ENCODE measurements at places on chromosomes 2 and 18.

GRCh38 chr2:15152382-15152781 is 408.8 kb downstream of the NBAS start:
- no peak for DNase-seq

- DNase-seq, result no peak
These were observed 569.0 kb upstream of the SYT4 start for GRCh38 chr18:43846299-43846698.

GRCh38 chr2:118813601-118814339 is 33.7 kb downstream of the EN1 start:
- no peak for DNase-seq

GRCh38 chr2:19747310-19748072 is 154.3 kb downstream of the TTC32 start:
- no peak for DNase-seq

DNA sequence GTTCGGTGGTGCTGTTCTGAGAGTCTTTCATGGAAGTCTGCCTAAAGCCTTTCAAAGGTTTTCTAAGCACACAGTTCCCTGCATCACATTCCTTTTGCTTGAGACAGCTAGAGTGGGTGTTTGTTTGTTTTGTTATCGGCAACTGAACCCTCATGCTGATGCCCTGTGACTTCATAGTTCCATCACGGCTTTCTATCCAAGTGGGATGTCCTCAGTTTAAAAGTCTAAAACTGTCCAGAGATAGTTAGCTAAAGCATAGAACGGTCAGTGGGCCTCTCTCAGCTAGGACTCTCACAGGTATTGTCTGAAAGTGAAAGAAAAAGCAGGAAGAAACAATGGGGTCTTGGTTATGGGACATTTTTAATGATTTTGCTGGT is 337.3 kb downstream of the OSR1 start:
- no peak for DNase-seq

GRCh38 chr2:45254025-45254424 is 244.8 kb upstream of the SIX2 start:
- no peak for DNase-seq

DNA sequence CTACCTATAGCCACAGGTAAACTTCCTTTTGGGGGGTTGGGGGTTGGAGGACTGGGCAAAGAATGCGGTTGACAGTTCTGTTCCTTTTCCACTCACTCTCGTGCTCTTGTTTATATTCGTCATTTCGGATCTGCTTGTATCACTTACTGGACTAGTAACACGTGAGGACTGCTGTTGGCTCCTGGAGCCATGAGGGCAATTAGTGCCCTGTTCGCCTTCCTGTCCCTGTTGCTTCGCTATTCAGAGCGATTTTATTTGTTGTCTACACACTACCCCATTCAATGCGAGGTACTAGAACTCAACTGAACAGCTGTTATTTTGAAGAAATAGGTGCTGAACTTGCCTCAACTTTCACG is 1.1 kb downstream of the KCNJ3 start:
- no peak for DNase-seq

DNA sequence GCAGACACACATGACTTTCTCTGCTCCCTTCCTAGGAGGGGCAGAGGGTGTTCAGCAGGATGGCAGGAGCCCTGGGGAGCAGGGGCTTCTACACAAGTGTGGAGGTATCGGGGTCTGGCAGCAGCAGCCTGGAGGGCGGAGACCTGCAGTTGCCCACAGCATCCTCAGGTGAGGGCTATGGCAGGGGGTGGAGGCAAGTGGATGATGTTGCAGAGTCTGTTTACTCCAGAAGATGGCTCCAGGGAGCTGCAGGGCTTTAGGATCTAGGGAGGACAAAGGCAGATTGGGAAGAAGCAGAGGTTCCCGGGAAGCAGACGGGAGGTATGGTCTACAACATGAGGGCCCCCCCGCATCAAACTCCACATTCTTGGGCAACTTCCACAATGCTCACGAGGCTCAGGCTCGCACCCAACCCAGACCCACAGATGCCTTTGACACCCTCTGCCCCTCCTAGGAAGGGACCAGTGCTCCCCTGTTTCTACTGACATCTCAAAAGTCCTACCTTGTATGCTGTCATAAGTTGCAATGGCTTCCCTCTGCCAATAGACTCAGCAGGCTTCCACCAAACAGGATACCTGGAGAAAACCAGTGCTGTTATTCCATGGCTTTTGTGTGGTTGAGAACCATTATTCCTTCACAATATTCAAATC is 12.0 kb upstream of the ATP6V1C2 start:
- peak; percentile 71 for DNase-seq

- DNase-seq, result no peak
These were observed 290.6 kb downstream of the ZNF521 start for GRCh38 chr18:25061395-25061794.

DNA sequence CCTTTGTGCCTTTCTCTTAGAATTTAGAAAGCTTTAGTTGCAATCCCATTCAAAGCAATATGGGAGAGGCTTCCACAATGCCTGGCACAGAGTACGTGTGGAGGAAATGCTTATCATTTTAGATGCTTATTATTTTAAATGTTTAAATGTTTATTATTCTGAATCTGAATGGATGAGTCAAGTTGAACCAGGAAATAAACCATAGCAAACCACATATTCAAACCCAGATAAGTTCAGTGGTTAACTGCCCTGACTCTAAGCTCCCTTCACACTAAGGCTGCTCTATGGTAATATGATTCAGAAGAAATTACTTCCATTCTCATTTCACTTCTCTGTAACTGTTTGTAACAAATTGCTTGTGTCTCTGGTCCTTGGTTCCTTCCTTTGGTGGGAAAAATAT is 5.2 kb upstream of the PPP4R1 start:
- no peak for DNase-seq

GRCh38 chr2:180523621-180524340 is 456.6 kb upstream of the UBE2E3 start:
- no peak for DNase-seq

DNA sequence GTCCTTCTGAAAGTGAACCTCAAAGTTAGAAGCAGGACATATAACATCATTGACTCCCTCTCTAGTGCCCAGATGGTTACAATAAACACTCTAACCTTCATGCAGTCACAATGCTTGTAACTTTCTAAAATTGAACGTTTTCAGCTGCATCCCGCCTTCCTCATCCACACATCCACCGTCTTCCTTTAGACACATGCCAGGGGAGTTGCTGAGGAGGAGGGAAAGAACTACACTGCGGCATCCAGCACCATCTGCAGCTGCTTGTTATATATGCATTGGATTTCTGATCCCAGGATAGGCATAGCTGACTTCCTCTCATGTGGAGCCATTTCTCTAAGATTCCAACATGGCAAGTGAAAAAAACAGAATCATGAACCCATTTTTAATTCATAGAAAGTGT is 96.8 kb downstream of the FBXO15 start:
- DNase-seq, result no peak

- DNase-seq, result peak; percentile 23
These were observed 355.0 kb upstream of the CHST9 start for GRCh38 chr18:27540111-27540510.

DNA sequence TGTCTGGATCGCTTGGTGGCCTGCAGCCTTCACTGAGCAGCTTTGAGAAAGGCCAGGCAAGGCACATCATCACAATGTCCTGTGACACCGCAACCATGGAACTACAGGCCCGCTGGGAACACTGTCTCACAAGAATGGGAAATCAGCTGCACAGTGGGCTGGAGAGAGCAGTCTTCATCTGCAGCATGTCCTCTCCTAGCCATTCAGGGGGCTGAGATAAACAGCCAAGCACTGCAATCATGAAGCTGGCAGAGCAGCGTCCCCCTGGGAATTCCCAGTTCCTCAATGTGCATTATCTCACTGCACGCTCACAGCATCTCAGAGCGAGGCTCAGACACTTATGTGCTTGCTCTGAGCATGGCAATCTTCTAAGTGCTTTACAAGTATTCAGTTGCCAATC is 1.9 kb downstream of the CMPK2 start:
- DNase-seq, result no peak

All from HEK293T (cell line).